ENCODE measurements at places on chromosomes 7 and 10.

DNA sequence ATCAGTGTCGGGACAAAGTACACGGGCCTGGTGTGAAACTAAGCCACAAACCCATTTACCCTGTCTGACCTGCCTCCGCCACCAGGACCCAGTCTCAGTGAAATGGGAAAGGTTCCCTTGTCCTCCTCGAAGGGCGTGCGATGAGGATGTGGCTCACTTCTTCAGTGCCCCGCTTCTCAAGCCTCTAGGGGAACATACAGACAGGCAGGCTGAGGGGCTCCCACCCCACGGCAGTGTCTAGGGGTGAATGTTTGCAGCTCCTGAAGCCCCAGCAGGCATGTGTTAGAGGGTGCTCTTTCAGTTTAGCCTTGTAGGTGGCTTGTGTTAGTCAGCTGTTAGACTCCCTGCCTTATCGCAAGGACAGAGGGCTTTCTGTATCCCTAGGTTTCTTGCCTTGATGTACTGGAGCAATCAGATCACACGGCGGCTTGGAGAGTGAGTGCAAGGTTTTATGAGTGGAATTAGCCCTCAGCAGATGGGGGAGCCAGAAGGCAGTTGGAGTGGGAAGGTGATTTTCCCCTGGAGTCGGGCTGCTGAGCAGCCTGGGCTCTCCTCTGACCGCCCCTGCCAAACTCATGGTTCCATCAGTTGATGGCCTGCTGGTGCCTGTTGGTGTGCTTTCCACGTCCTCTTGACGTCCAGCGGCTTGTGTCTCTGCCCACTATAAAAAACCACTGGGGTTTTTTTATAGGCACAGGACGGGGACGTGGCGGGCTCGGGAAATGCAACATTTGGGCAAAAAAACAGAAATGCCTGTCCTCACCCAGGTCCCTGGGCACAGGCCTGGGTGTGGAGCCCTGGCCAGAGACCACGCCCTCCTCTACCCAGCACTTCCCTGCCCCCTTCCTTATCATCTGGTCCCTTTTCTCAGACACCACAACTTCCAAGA is 759 bp downstream of the NUDT1 start:
- no peak for DNase-seq

GRCh38 chr10:90222372-90222771 is 521.0 kb downstream of the KIF20B start:
- DNase-seq = no peak

DNA sequence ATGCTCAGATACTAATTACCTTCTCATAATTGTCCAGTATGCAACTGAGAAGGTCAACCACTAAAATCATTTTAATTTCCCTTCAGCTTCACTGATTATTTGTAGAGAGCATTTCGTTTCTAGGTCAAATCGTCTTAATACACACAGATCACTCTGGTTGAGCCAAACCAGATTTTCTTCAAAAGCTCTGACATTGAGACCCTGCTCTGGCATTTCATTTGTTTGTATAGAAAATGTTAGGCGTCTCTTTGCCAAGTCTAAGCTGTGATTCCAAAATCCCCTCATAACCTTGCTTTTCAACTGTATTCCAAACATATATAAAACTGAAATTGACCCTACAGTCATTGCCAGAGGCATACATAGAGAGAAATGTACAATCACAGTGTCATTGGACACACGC is 520.0 kb downstream of the CNTNAP2 start:
- no peak for DNase-seq

GRCh38 chr7:124784879-124785818 is 19.6 kb upstream of the GPR37 start:
- no peak for DNase-seq

GRCh38 chr7:92880212-92881090 is 44.1 kb upstream of the CDK6 start:
- DNase-seq = no peak

GRCh38 chr7:11858026-11858425 is 26.0 kb upstream of the THSD7A start:
- DNase-seq = no peak

- DNase-seq = no peak
Measured at GRCh38 chr7:105664816-105665525, 83.7 kb upstream of the EFCAB10 start.

DNA sequence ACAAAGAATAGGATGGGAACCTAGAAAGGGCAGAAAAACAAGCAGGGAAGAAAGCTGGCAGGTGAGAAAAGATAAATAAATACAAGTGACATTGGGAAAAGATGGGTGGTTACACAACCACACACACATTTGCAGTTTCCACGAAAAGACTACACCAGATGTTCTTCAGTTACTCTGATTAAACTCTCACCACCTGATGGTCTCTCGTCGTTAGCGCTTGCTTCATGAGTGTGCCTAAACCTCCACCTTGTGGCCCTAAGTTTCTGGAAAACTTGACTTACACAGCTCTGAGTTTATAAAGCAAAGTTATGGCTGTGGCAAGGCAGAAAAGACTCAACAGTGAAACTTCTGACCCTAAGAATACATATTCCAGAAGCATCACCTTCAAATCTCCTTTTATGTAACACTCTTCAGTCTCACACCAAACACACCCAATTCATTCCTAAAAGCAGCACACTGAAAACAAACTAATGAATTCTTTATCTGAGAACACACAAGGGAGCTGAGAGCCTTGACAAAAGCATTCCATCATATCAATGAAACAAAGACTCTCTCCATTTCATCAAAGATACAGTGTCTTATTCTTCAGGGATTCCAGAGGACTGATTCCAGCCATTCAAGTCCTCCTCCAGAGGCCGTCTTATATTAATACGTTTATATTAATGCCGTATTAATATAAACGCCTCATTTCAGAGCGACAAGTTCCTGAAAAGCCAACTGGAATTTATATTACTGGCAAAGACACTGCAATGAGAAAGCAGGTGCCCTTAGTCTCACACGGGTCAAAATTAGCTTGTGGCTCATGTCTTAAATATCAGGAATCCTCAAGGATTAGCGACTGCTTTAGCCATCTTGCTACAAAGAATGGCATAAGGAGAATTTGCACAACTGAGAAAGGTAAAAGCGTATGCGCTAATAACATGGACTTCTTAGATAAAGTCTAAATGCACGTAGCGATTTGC is 77.6 kb downstream of the RNF216 start:
- DNase-seq = peak; percentile 61

DNA sequence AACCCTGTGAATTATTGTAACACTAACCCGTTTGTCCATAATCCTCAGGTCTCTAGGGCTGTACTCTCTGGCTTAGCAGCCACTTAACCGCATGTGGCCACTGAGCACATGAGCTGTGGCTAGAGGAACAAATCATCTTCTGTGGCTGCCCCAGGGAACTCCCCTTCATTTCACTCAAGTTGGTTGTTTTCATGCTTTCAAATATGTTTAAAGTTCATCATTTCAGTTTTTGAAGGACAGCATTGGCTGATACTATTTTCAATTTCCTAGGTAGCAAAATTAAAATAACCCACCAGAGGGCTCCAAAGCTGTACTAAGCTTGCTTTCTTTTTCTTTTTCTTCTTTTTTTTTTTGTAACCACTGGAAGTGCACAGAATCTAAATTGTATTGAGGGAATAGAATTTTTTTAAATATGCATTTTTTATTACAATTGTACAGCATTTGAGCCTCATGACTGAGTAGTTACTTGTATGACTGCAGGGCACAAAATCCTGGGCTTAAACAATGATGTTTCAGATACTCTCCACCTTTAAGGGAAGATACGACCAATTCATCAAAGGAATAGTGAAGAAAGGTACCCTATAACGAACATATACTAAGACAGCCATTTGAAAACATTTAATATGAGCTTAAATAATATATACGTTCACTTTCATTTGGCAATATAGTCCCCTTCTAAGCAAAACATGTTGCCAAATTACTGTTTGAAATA is 38.6 kb downstream of the MRC1 start:
- DNase-seq = no peak

DNA sequence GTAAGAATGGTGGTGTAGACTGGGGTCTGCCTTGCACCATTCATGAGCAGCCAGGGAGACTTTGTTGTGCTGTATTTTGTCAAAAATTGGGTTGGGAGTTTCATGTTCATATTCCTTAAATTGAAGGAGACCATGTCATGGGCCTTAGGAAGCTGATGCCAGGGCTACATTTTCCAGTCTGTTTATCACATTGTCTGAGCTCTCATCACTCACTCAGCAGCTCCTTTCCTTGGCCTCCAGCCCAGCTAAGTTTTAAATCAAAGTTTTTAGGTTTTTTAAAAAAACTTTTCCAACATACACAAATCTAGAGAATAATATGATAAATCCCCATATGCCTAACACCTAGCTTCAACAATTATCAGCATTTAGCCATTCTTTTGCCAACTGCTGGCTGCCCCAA is 12.6 kb upstream of the FAM13C start:
- no peak for DNase-seq

DNA sequence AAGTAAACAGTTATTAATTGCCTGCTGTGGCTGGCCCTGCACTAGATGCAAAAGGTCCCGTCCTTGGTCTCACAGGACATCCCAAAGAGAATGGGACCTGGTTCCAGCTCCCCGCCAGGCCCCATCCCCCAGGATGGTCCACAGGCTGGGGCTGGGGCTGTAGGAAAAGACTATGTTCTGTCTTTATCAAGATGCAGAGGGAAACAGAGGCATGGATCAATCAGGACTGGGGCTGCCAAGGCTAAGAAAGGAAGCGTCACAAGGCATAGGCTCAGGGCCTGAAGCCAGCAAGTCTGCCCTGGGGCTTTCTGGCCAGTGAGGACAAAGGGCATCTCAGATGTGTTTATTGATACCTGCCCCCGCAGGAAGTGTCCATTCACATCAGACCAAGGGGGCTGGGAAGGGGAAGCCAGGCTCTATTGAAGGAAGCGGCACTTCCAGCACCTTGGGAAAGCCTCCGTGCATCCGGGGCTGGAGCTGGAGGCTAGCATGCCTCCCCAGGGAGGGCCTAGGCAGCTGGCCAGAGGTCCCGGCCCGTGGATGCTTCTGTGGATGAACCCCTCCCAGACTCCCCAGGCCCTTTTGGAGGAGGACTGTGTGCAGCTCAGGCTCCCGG is 5.8 kb downstream of the VSIR start:
- DNase-seq = no peak

DNA sequence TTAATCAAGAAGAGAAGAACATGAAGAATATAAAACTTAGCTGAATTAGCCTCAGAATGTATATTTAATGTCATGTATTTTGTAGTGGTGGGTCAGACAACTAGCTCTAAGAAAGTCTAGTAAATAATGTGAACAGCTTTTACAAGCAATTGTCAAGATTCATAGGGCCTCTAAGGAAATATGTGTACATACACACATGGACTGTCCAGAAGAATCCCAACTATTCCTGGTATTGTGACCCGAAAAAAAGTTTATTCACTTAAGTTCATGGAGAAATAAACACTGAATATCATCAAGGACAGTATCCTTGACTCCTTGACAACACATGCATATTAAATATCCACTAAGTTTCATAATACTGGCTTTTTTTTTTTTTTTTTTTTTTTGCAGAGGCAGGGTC is 11.4 kb upstream of the TWIST1 start:
- DNase-seq = no peak

GRCh38 chr7:71752171-71752935 is 620.4 kb downstream of the GALNT17 start:
- no peak for DNase-seq

DNA sequence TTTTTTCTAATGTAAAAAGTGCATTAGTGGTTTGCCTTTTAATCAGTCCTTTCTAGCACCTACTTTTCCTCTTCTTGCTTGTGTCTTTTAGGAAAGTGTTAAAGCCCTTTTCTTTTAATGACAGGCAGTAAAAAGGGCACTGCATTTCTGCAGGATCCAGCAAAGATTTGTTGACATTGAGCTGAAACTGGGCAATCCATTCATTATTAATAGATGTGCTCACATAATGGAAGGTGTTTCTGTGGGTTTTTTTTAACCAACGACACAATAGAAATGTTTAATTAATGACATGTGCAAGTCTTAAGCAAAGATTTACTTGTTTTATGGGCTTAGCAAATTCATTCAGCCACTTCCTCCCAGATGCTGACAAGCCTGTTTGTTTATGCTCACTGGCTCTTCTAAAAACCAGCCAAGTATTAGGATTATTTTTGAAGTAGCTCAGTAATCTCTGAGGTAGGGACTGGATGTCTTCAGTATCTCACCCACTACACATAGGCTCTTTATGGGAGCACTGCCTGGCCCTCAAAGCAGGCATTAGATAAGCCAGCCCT is 1201.1 kb downstream of the SORCS1 start:
- DNase-seq = no peak

DNA sequence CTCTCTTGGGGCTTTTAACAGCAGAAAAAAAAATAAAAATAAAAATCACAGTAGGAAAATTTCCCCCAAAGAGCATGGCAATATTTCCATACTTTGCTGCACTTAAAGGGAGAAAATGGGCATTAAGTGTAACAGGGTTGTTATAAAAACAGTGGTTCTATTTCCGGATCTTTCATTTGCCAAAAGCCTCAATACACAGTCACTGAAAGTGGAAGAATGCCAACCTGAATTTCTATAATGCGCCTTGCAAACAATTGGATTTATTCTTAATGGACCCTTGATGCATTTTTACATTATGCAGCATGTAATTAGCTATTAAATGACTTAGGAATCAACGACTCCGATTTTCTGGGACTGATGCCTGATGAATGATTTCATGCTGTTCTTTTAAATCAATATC is 127.6 kb upstream of the NANOS1 start:
- no peak for DNase-seq

DNA sequence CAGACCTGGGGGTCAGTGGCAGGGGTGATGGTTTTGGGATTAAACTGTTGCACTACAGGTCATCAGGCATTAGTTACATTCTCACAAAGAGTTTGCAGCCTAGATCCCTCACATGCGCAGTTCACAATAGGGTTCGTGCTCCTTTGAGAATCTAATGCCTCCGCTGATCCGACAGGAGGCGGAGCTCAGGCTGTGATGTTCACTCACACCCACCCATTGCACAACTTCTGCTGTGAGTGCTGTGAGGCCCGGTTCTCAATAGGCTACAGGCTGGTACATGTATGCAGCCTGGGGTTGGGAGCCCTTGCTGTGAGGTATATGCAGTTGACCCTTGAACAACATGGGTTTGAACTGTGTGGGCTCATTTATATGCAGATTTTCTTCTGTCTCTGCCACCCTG is 416.4 kb downstream of the GFRA1 start:
- DNase-seq = no peak

DNA sequence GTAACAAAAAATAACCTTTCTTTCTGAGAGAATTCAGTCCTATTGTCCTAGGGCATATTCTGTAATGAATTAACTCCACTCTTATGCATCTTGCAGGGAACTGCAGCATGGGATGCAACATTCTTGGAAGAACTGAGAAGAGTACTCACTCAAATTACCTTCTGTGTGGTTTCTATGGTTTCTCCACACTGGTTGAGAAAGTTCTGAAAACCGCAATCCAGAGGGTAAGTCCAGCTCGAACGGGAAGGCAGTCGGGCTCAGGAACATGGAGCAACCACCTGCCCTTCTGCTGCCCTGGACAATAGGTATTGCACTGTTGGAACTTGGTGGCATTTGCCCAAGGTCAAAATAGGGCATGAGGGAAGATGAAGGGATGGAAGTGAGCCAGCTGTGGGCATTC is 59.6 kb upstream of the CDK13 start:
- no peak for DNase-seq

- DNase-seq = no peak
Measured at GRCh38 chr10:54880996-54881395, 80.0 kb upstream of the PCDH15 start.
